Frontal cortex (tissue), 4 donors: ENCODE measurements at places on chromosomes 12 and 14. TPM values are rescaled to one million over a fixed set of nuclear protein-coding genes. Genes with fewer than 3 reads are reported as not detected.
A peak's percentile ranks its signal among the peaks of the same experiment; 100 is the strongest.

TBC1D30 gene
- 59.1 TPM for total RNA-seq

CCDC38 gene
- total RNA-seq: not detected

SELPLG gene
- 1.2 TPM for total RNA-seq

RITA1 gene
- 10.2 TPM for total RNA-seq

ADCY4 gene
- 0.82 TPM for total RNA-seq

SLCO1B1 gene
- not detected for total RNA-seq

ACSM4 gene
- not detected for total RNA-seq

ATG101 gene
- 26.5 TPM for total RNA-seq

ZNF10 gene
- total RNA-seq: 32.6 TPM

CD69 gene
- not detected for total RNA-seq

PLXNC1 gene
- 81.1 TPM for total RNA-seq

DNA sequence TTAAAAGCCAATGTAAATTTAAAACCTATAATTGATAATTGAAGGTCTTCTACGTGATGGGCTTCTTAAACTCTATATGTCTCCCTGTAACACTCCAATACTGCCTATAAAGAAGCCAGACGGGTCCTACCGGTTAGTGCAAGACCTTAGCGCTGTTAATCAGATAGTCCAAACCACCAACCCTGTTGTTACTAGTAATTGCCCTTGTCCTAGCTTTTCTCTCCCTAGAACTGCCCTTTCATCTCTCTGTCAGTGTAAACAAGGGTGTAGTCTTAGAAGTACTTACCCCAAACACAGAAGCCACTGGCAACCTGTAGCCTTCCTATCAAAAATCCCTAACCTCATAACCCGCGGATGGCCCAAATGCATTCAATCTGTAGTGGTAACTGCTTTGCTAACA is 243.0 kb upstream of the DIO3 start:
- no peak for DNase-seq

- peak; percentile 53 for DNase-seq
Measured at GRCh38 chr14:72892879-72893635, 844 bp downstream of the DPF3 start.

DNA sequence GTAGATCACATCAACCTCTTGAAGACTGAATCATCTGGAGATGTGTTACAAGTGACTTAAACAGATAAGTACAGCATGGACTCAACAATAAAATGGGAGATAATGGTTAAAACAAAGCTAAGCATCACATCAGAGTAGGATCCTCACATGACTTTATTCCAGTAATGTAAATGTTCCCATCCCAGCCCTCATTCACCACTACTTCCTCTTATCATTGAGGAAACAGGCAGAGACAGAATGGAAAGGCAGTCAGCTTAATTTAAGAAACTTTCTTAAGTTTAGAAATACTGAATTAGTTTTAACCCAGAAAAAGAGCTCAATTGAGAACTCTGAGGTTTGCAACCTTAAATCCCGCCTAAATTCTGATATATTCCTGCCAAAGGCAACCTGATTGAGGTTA is 1.2 kb upstream of the ALG10 start:
- DNase-seq: no peak

- DNase-seq: no peak
Measured at GRCh38 chr14:68926236-68926635, 52.9 kb downstream of the ACTN1 start.

GRCh38 chr14:69593018-69593677 is 18.2 kb upstream of the SUSD6 start:
- no peak for DNase-seq

DNA sequence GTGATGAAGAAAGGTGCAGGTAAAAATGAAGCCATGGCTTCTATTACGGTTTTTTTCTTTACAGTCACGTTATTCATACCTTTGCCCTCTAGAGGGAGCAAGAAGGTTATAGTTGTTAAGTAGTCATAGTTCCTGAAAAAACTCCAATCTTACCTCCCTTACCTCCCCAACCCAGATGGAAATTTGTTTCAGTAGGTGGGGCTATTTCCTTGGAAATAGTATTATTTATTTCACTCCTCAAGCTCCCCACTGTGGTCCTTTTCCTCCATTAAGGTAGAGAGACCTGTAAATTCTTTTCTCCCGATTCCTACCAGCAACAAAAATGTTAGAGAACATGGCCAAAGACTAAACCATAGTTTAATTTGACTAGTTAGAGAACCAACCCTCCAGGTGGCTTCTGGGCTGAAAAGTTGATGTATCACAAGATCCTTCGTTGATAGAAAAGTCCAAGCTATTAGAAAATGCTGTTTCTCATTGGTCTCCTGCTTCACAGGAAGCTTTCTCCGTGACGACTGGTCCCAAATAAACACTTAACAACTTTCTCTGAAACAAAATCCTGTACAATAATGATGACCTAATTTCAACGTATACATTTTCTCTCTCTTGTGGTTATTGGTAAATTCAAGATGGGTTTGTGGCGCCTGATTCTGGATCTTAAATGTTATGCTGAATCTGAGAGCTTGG is 43.5 kb downstream of the TMX1 start:
- peak; percentile 52 for DNase-seq

DNA sequence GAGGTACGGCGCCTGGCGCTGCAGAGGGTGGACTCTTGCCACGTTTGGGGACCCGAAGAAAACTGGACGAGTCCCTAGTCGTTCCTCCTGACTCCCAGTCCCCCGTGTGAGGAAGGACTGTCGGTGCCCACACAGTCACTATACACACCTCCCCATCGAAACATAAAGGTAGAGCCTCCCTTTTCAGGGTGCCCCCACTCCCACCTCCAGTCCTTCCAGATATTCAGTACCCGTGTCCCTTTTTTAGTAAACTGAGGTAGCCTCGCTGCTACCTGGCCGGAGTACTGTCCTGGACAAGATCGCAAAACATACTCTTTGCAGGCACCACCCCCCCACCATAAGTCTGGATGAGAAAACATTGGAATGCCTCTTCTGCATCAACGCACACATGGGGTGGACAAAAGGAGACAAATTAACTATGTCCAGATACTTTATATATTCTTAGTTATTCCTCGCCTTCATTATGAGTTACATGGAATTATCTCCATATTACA is 610 bp upstream of the KMT2D start:
- no peak for DNase-seq

GRCh38 chr14:58331111-58331510 is 32.8 kb downstream of the ARID4A start:
- DNase-seq: peak; percentile 35

DNA sequence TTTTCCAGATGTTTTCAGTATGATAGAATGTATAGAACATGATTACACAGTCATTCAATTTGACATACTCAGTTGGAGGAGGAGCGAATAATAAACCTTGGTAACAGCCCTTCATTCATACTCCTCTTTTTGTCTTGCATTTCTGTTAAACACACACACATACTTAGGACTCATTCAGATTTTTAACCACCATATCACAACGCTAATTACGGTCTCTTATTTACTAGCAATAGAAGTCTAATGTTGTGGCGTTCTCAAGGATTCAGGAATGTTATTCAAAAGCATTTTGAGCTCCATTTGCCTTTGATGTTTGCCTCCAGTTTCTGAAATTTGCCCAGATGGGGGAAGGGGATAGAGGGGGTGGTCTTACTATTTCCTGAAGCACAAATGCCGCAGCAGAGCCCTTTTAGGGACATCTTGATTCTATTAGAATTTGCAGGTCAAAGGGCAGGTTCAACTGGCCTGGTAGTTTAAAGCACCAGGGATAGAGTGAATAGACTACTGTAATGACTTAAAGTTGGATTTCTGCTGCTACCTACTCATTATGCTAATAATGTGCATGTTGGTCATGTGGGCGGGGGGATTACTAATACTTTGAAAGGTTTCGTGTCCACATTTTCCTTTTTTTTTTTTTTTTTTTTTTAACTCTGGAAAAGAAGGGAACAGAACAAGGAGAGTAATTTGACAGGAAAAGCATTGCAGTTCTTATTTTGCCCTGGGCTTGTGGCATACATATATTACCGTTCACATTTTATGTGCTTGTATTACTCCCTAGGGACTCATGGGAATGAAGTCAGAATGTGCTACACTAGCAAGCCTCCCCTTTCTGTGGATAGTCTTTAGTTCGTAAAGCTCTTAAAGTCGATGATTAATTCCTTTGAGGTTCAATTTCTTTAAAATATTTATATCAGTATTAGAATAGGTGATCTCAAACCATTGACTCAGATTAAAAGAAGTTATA is 226.8 kb downstream of the FBXL14 start:
- DNase-seq: no peak

- DNase-seq: no peak
Measured at GRCh38 chr14:56660677-56661389, 81.2 kb downstream of the TMEM260 start.

DNA sequence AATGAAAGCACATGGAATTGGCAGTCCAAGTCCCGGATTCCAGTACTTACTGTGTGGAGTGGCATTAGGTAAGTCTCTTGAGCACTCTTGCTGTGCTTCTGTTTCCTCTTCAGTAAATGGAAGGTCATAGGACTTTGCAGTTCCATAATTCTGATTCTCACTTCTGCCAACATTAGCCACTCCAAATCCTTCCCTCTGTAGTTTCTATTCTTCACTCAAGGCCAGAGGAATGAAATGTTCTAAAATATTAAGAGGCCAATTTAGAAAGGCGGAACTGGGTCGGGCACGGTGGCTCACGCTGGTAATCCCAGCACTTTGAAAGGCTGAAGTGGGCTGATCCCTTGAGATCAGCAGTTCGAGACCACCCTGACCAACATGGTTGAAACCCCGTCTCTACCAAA is 19.8 kb upstream of the SLC5A8 start:
- DNase-seq: no peak

DNA sequence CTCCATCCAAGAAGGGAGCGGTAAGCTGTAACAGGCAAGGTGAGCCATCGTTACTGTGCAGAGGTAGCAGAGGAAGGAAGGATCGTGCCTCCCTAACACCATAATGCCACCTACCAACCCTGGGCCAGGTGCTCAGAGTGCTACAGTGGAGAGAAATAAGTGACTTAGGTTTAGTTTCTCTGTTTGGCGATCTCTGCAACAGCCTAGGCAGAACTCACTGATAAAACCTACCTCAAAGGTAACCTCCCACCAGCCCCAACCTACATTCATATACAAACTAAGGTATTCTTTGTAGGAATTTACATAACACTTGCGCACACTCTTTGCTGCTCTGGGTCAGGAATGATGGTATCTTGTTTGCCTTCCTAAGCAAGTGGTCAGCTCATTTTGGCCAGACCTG is 93.4 kb upstream of the TMEM132D start:
- DNase-seq: no peak

GRCh38 chr14:100017553-100017952 is 47.7 kb upstream of the EVL start:
- no peak for DNase-seq

DNA sequence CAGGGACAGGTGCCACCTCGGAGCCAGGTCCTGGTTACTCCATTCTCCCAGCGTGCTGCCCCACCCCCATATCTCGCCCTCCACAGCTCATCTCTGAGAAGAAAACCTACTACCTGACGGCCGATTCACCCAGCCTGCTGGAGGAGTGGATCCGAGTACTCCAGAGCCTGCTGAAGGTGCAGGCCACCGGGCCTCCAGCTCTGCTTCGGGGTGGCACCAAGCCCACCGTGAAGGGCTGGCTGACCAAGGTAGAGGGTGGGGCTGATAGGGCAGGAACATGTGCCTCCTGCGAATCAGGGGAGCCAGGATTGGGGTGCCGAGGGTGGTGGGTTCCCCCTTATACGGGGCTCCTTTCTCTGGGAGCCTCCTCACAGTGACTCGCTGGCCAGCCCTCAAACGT is 25.9 kb downstream of the PIGH start:
- DNase-seq: no peak
